ENCODE measurements at places on chromosomes 16 and 17. TPM values are rescaled to one million over a fixed set of nuclear protein-coding genes. Genes with fewer than 3 reads are reported as not detected.
A peak's percentile ranks its signal among the peaks of the same experiment; 100 is the strongest.

The KRTAP4-3 gene
- not detected for total RNA-seq

GRCh38 chr17:3715296-3715695 is 8.4 kb upstream of the HASPIN start:
- no peak for ATAC-seq

DNA sequence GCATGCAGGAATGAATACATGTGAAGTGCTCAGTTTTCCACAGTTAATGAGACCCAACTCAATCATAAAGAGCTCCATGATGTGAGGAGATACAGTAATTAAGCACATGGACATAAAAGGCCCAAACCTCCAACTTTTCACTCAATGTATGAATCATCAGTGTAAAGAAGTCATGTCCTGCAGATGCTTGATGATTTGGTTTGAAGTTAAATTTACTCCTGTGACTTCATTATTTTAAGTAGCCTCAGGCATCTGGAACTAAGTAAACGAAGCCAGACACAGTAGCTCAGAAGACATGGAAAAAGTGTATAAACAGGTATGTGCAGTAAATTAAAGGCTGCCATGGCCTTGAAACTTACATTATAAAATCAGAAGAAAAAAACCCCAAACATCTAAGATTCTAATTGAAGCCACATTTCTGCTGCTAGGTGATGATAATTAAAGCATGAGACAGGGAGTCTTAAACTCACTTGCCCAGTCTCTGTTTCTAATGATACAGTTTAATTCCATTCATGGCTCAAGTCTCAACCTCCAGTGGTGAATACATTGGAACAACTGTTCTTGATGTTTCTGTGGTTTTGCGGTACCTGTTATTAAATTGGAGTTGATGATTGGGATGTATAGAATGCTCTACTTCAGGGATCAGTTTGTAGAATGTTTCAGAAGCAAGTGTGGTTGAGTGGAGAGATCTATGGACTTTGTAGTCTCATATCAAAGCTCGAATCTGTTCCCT is 28.9 kb upstream of the CCL2 start:
- no peak for ATAC-seq

The CCL1 gene
- not detected for total RNA-seq

- no peak for ATAC-seq
Measured at GRCh38 chr16:2252806-2253148, 1.4 kb upstream of the ECI1 start.

- ATAC-seq, result peak; percentile 62
Measured at GRCh38 chr17:7988750-7989178, 13.7 kb upstream of the GUCY2D start.

The CTF1 gene
- 1.2 TPM for total RNA-seq

The KCNJ18 gene
- not detected for total RNA-seq

DNA sequence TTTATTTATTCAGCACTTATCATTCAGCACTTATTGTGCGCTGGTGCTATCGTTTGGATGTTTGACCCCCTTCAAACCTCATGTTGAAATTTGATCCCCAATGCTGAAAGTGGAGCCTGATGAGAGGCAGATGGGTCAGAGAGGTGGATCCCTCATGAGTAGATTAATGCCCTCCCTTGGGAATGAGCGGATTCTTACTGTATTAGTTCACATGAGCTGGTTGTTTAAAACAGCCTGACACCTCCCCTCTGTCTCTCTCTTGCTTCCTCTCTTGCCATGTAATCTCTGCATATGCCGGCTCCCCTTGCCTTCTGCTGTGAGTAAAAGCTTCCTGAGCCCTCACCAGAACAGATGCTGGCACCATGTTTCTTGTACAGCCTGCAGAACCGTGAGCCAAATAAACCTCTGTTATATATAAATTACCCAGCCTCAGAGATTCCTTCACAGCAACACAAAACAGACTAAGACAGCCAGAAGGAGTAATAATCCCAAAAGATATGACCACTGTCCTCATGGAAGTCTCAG is 111.1 kb downstream of the CACNG3 start:
- no peak for ATAC-seq

DNA sequence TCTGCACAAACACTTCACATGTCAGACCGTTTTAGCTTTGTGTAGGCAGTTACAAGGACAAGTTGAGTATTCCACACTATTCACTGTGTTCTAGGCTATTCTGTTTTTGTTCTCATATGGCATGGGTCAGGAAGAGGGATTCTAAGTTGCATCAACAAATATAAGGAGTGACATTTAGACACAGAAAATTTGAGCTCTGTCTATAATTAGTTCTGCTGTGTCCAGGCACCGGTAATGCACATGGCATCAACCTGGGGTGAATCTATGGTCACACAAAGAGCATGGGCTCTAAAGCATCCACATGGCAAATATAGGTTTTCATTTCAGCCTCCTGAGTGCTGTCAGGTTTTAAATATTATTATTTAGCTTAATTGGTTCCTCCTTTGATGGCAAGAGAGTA is 130.4 kb upstream of the PMFBP1 start:
- peak; percentile 31 for ATAC-seq

DNA sequence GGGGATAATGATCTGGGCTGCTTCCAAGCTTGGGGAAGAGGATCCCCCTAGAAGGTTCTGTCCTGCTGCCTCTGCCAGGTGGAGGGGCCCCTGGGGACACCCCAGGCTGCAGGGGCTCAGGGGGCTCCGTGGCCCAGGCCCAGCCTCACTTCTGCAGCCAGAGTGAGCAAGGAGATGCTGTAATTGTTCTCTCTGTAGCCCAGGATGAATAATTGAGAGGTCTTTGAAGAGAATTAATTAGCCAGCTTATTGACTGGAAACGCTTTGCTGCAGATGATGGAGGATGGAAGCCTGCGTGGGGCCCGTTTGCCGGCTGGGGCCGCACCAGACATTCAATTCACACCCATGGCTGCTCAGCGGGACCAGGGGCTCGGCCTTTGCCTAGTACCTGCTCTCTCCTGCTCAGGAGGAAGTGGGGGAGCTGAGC is 38.5 kb downstream of the TMEM235 start:
- no peak for ATAC-seq

- no peak for ATAC-seq
Measured at GRCh38 chr17:80650751-80651518, 106.3 kb downstream of the RPTOR start.

DNA sequence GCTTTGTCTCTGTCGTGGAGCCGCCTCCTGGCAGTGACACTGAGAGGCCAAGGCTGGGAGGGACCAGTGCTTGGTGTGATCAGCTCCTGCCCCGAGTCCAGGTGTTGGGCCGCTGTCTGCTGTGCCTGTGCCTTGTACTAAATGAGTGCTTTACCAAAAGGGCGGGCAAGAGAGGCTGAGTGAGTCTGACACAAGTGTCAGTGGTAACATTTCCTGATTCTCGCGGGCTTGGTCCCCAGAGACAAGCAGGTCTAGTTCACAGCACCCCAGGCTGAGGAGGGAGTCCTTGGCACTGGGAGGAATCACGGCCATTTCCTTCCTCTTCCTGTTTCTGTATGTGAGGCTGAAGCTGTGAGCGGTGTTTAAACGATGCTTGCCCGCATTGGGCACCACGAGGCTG is 30.2 kb downstream of the PLD6 start:
- no peak for ATAC-seq

The DNAI2 gene
- total RNA-seq, result 0.44 TPM

The TMEM235 gene
- 0.85 TPM for total RNA-seq

The KRTAP4-5 gene
- total RNA-seq, result not detected

Measured in motor neuron (in vitro differentiated cells).